Endodermal cell (in vitro differentiated cells): ENCODE measurements at places on chromosomes 13 and 19.

DNA sequence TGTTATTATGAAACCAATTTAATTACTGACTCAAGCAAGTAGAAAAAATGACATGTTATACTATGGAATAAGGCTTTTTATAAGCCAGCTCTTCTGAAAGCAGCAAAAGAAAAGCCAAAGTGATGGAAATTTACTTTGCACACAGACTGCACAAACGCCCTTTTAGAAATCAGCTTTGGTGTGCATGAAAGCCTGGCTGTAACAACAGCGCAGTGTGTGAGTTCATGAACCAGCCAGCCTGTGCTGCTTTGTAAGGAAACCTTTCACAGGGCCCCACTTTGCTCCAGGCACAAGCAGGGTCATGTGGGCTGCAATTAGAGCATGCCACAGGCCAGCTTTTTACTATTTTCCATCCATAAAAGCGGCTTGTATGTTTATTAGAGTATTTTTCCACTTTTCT, 13.6 kb upstream of the IFT88 start:
- no peak for DNase-seq

- no peak for DNase-seq
Observed at GRCh38 chr13:25699056-25699455, 327.3 kb downstream of the ATP8A2 start.

DNA sequence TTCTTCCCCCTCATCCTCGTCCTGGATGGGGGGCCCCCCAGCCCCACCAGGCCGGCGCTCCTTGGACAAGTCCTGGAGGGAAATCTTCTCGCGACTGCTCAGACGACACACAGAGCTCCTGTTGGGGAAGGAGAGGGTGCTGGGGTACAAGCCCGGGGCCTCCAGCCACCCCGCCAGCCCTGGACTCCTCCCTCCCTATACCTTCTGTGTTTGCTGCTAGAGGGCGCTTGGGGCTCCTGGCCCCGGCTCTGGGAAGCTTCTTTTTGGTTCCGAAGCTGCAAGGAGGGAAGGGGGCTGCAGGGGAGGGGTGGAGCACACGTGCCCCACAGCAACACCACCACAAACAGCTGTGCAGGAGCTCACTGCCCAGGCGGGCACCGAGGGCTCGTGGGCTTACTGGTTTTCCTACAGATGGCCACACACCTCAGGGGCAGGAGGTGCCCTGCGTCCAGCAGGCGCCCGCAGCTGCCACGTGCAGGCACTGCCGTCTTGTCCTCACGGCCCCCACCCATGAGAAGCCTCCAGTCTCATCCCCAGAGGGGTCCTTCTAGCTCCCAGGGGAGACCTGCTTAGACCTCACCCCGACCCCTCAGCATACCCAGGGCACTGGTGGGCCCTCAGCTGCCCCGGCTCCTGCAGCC, 20.5 kb downstream of the EPS8L1 start:
- peak; percentile 65 for DNase-seq

DNA sequence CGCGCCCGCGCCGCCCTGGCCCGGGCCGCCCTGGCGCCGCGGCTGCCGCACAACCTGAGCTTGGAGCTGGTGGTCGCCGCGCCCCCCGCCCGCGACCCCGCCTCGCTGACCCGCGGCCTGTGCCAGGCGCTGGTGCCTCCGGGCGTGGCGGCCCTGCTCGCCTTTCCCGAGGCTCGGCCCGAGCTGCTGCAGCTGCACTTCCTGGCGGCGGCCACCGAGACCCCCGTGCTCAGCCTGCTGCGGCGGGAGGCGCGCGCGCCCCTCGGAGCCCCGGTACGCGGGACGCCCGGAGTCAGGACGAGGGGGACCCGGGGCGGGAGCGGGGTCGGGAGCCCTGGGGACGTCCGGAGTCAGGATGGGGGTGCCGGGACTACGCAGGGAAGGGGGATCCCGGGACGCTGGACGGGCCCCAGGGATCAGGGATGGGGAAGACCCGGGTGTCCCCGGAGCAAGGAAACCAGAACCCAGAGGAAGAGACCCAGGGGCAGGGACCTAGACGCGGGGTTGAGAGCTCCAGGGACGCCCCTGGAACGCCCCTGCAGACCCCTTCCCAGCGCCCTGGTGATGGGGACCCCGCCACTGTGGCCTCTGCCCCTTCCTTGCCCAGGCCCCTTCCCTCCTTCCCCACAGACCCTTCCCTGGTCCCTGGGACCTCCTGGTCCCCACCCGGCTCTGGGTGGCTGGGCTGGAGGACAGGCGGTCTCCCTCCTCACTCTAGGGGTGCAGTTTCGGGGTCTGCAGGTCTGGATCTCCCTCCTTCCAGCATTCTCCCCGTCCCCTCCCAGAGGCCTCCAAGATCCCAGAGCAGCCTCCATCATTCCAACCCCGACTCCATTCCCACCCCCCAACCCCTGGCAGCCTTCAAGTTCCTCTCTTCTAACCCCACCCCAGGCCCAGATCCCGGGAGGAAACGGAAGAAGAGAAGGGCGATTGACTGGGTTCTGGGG, 645 bp downstream of the GRIN3B start:
- peak; percentile 76 for DNase-seq

GRCh38 chr19:5563935-5564612, 3.7 kb downstream of the TINCR start:
- DNase-seq, result no peak

DNA sequence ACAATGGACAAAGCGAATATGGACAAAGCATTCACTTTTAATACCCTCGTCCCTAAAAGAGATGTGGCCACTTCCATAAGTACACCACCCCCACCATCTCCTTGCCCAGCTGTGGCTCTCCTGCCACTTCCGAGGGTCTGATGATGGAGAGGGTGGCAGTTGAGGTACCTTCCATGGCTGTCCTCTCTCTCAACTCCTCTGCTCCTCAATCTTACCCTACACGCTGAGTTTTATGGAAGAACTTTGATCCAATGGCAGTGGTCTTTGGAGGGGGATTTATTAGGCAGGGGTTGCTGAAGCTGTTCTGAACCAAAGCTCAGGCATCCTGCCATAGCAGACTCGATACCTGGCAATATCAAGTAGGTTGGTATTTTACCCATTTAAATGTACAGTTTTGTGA, 413.0 kb downstream of the TSHZ3 start:
- DNase-seq, result no peak

GRCh38 chr13:37978680-37979079, 109.1 kb upstream of the TRPC4 start:
- DNase-seq, result no peak
